ENCODE measurements at places on chromosomes 7 and 10.

- no peak for DNase-seq
Measured at GRCh38 chr10:54484186-54484585, 316.8 kb downstream of the PCDH15 start.

- DNase-seq: no peak
Measured at GRCh38 chr7:7157887-7158271, 24.5 kb upstream of the C1GALT1 start.

DNA sequence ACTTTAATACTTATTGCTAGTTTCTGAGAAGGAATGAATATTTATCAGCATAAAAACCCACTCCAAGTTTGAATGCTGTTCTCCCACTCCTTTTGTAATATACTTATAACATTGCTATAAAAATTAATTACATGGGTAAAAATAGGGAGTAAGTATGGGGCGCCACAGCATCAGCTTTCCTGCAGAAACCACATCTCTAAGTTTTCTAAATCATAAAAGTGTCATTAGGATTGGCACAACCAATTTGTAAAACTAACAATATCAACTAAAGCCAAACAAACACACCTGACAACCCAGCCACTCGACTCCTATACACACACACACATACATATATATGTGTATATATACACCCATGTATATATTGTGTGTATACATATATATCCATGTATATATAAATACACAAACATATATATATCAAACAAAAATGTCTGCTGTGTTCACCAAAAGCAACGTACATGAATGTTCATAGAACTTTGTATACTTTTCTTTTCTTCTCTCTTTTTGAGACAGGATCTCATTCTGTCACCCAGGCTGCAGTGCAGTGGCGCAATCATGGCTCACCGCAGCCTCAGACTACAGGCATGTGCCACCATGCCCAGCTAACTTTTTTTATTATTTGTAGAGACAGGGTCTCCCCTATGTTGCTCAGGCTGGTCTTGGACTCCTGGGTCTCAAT, 14.8 kb upstream of the LRRC17 start:
- no peak for DNase-seq

- no peak for DNase-seq
Measured at GRCh38 chr7:80334908-80335307, 177.0 kb downstream of the GNAT3 start.

- DNase-seq: no peak
Measured at GRCh38 chr7:139842401-139843210, 13.5 kb downstream of the TBXAS1 start.

DNA sequence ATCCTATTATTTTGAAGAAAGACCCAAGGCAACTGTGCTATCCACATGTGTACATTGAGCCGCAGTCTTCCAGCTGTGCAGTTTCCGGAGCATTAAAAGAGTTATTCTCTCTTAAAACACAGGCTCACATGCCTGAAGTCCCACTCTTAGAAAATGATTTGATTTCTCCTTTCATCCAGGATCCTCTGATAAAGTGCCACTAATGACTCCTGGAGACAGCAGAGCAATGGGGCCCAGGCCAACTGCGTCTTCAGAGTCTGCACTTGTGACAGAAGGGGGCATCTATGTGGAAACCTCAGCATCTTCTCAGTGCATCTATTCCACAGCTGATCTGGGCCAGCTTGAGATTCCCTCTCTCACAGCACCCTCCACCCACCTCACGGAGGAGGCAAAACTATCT, 482.1 kb upstream of the AKR1E2 start:
- DNase-seq: no peak

GRCh38 chr7:123901101-123901500, 23.9 kb upstream of the SPAM1 start:
- no peak for DNase-seq

DNA sequence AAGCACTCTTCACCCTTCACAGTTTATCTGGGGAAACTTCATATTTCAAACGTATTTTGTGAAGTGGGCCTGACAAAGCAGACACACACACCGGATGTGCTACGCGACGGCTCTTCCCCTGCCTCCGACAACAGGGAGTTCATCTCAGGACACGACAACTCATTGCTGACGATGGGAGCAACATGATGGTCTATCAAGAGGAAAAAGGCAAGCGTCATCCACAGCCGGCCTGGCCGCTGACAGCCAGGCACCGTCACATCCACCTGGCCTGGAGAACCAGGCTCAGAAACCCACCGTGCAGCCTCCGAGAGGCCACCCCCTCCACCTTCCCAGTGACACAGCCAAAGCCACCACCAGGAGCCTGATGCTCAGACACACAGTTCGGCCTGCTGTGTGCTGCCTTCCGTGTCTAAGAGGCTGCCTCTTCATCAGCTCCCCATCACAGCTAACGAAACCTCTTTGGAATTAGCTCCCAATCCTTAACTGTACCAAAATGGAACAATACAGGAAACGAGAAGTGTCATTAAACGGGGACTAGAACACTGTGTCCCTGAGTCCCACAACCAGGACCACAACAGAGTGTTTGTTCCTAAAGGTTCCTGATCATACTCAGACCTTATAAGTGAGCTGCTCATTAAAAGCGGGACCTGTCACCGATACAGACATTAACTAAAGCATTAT, 76.7 kb downstream of the SFMBT2 start:
- DNase-seq: no peak

GRCh38 chr10:48439581-48440041, 133.1 kb downstream of the MAPK8 start:
- no peak for DNase-seq

- DNase-seq: no peak
Measured at GRCh38 chr10:88113232-88113631, 249.8 kb downstream of the PTEN start.

DNA sequence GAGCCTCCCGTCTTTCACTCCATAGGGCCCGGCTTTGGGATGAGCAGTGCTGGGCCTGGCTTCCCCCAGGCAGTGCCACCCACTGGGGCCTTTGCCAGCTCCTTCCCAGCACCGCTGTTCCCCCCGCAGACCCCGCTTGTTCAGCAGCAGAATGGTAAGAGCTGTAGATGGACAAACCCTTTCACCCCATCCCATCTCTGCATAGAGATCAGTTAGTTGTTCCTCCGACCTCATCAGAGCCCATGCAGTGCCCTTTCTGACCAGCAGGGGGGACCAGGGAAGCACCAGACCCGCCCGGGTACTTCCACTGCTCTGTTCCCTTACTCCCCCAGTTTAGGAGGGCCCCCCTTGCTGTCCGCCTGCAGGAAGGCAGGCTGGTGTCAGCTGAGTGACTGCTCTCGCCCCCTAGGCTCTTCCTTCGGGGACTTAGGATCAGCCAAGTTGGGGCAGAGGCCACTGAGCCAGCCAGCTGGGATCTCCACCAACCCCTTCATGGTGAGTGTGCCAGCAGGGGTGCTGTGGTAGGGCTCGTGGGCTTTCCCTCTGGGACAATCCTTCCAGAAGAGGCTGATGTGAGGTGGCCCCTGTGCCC, 9.8 kb downstream of the SAP25 start:
- peak; percentile 71 for DNase-seq

DNA sequence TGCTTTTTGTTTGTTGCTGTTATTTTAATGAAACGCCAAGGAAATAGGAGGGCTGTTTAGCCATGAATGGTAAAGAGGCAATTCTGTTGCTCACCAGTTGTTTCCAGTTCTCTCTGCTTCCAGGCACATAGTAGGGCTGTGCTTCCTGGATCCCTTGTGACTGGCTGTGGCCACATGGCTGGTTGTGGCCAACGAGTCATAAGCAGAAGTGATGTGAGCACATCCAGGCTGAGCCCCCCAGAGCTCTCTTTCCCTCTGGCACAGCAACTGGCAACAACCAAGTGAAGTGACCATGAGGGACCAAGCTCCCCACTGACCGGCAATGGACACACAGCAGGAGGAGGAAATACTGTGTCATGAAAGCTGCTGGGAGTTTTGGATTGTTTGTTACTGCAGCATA, 10.3 kb downstream of the GRID1 start:
- DNase-seq: no peak

- DNase-seq: no peak
Measured at GRCh38 chr10:111593578-111593977, 516.7 kb downstream of the ADRA2A start.

DNA sequence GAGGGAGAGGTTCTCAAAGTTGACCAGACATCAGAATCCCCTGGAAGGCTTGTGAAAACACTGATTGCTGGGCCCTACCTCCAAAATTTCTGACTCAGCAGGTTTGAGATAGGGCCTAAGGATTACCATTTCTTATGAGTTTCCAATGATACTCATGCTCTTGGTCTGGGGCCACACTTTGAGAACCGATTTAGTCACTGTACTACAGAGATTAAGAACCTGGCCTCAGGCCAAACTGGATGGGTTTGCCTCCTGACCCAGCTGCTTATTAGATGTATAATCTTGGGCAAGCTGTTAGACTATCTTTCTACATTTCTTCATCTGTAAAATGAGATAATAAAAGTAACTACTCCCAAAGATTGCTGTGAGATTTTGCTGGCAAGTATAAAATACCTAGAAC, 77.1 kb upstream of the SCIN start:
- DNase-seq: no peak

DNA sequence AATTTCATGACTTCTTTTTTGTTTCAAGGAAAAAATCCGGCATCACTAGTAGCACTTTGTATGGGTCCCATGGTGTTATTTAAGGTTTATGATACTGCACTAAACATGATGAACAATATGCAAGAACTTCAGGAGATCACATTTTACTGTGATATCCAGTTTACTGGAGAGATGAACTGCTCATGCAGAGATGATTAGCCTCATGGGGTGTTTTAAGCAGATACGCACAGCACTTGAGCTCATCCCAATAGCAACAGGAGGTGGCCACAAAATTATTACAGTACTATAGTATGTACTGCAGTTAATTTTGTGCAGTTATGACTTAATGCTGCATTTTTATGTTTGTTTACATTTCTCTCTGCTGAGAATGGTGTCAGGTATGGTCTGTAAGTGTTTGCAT, 303.7 kb upstream of the PCDH15 start:
- DNase-seq: no peak

DNA sequence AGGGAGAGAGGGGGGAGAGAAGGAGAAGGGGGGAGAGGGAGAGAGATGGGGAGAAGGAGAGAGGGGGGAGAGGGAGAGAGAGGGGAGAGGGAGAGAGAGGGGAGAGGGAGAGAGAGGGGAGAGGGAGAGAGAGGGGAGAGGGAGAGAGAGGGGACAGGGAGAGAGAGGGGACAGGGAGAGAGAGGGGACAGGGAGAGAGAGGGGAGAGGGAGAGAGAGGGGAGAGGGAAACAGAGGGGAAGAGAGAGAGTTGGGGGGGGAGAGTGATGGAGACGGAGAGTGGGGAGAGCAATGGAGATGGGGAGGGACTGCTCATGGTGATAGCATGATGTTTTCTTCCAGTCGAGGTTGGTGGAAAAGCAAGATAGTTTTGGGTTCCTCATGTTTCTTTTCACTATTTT, 172.4 kb downstream of the DNAJB6 start:
- no peak for DNase-seq
